ENCODE measurements at places on chromosomes 3 and 15.

GRCh38 chr3:39272191-39272590, 7.6 kb downstream of the CX3CR1 start:
- no peak for DNase-seq

DNA sequence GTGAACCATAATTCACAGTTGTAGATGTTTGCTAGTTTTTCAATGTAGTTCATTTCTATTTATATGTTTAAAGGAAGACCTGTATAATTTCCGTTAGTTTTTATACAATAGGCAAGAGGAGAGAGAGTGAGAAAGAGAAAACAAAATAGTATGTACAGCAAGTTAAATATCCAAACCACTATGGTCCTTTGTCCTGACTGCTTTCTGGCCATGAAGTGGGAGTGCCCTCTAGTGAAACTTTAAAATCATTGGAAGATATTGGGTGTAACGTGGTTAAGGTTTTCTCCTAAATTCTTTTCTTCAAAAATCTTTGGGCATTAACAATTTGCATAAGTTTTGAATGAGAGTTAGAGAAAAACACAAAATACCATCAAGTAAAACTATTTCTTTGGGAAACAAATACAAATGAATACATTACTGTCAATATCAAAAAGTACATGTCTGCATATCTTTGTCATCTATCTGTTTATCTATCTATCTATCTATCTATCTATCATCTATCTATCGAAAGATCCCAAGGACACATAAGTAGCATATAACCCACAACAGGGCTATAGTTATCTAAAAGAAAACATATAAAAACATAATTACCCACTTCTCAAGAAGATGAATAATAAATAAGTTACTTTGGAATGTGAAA, 534.6 kb upstream of the ATP11B start:
- peak; percentile 81 for DNase-seq

DNA sequence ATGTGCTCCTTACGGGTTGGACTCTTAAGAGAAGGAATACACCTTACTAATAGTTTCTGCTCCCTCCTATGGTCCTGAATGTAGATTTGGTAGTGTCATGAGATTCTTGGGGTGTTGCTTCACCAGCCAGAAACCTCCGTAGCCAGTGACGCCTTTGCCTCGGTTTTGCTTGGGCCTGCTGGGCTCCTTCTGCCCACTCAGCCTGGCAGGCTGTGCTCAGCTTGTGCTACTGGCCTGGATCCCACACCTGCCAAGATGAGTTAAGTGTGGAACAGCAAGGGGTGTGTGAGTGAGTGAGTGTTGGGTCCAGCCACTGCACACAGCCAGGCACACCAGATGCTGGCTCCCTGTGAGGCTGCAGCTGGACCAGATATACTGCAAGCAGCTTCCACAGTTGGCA, 560.1 kb downstream of the NLGN1 start:
- no peak for DNase-seq

GRCh38 chr3:177545964-177546363, 348.7 kb upstream of the TBL1XR1 start:
- no peak for DNase-seq

DNA sequence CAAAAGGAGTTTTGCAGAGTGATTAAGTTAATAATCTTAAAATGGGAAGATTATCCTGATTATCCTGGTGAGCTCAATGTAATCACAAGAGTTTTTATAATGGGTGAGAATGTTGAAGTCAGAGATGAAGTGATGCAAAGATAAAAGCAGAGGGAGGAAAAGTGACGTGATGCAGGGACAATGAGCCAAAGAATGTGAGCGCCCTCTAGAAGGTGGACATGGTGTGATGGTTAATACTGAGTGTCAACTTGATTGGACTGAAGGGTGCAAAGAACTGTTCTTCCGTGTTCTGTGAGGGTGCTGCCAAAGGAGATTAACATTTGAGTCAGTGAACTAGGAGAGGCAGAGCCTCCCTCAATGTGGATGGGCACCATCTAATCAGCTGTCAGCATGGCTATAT, 569.6 kb upstream of the AGTR1 start:
- no peak for DNase-seq

All from tongue (tissue), 3 donors.